ENCODE measurements at places on chromosomes 16 and 17.

GRCh38 chr17:16282522-16282921, 65.5 kb downstream of the PIGL start:
- DNase-seq, result no peak

DNA sequence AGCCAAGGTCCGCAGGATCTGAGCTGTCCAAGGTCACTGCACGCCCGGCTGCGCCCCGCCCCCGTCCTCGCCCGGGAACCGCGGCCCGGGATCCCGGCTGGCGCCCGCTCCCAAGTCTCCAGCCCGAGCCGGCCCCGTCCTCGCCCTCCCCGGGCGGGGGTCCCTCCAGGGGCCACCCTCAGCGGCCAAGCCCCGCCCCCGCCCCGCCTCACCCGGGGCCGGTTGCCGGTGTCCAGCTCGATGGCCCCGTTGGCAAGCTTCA, 216 bp downstream of the VPS9D1 start:
- DNase-seq, result no peak

- DNase-seq, result no peak
Observed at GRCh38 chr17:38403491-38403890, 24.8 kb upstream of the ARHGAP23 start.

DNA sequence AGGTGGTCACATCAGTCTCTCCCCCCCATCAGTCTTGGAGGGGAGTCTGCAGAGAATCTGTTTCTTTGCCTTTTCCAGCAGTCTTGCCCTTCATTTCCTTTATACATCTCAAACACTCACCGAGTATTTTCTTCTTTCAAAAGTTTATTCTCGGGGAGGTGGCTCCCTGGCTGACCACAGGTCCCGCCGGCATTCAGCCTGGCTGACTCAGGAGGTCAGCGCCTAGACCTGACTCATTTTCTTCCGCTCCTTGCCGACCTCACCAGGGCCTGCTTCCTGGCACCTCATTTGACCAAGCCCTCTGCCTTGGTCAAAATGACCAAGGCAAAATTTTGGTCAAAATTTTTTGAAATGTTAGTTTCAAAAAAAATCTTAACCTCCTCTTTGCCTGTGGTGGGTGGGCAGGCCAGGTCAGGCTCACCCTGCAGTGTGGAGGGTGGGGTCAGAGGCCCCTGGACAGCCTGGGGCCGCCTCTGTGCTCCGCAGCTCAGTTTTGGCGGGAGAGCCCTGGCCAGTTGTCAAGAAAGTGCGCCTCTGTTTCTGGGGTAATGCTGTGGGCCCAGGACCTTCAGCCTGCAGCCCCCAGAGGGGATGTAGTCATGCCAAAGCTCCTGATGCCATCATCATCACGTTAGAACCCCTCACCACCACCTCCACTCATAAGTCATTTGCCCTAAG, 165.6 kb downstream of the SPECC1 start:
- no peak for DNase-seq

- DNase-seq, result no peak
Observed at GRCh38 chr17:66675273-66675990, 159.5 kb upstream of the CACNG5 start.

DNA sequence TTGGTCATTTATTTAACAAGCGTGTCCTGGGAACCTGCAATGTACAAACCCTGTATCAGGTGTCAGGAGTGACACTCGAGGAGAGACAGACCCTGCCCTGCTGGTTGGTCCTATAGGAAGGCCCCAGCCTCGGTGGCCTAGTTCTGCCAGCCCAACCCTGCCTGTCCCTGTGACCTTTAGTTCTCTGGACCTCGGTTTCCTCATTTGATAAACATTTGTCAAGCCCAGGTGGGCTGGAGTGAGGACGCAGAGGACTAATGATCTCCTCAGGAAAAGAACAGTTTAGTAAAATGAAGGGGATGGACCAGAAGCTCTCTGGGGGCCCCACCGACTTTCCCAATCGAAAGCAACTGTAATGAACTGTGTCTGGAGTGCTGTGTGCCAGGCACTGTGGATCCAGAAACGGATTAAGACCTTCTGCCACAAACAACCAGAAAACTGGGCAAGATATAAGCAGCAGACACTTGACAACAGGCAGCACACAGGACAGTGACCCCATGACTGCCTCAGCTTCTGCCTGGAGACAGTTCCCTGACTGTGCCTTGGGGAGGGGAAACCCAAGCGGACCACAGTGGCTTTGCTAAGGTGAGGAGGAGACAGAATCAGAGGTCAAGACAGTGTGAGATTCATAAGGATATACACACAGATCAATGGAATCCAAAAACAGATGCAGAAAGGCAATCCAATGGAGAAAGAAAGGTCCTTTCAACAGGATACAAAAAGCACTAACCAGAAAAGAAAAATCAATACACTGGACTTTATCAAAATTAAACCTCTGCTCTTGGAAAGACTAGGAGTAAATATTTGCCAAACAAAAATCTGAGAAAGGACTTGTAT, 8.8 kb downstream of the PRCD start:
- DNase-seq, result no peak

- no peak for DNase-seq
Observed at GRCh38 chr16:48003206-48003907, 152.4 kb downstream of the ABCC12 start.

- DNase-seq, result no peak
Observed at GRCh38 chr17:9484789-9485188, 90.8 kb downstream of the STX8 start.

DNA sequence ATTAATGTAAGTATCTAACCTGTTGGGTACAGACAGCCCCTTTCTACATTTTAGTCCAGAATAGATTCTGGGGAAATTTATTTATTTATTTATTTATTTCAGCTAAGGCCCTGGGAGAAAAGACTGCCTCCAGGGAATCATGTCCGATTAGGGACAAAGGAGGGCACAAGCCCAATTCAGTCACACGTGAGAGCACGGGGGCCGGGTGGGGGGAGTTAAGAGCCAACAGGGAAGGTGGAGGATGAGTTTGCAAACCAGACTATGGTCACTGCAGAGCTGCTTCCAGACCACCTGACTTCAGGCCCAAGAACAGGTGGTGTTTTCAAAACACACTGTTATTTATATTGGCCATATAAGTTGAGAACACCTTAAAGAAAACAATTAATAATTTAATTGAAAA, 1.6 kb upstream of the ZFHX3 start:
- DNase-seq, result no peak

- no peak for DNase-seq
Observed at GRCh38 chr17:70654706-70655105, 485.4 kb downstream of the KCNJ2 start.

DNA sequence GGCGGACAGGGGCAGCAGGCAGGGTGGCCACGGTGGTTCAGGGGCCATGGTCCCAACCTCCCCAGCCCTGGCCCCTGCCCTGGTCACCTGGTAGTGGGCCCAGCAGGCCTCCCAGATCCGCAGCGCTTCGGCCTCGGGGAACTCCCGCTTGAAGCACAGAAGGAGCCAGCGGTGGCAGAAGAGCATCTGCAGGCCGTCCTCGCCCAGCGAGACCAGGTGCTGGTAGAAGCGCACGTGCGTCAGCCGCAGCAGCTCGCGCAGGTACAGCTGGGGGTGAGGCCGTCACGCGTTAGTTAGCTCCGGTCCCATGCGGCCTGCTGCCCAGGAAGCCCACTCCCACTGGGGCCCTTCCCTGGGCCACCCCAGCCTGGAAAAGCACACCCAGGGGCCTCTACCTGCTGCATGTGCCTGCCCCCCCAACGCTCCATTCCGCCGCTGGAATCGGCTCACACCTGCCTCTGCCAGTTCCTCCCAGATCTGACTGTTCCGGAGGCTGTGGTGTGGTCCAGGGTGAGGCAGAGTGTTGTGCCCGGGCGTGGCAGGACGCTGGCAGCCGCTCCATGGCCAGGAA, 90.8 kb downstream of the TBC1D16 start:
- no peak for DNase-seq

GRCh38 chr17:75447951-75448856, 8.2 kb upstream of the TMEM94 start:
- DNase-seq, result no peak

DNA sequence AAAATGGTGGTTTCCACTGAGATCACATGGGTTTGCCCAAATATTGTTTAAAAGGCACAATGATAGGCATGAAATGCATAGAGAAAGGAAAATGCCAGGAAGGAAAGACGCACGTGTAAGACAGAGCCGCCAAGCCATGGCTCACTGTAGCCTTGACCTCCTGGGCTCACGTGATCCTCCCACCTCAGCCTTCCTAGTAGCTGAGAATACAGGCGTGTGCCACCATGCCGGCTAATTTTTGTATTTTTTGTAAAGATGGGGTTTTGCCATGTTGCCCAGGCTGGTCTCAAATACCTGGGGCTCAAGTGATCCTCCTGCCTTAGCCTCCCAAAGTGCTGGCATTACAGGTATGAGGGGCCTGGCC, 4.0 kb downstream of the BHLHA9 start:
- DNase-seq, result no peak

DNA sequence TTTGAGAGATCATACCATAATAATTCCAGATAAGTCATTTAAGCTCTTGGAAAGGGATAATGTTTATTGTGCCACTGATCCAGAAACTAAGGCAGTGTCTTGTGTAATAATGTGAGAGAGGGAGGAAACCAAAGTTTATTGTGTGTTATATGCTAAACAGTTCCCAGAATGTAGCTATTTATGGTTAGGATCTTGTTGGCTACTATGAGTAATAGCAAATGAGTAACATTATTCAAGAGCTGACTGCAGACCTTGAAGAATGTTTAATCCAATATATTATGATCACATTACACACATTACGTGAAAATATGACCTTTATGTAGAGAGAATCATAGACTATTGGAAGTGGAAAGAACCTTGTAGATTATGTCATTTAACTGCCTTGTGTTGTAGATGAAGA, 139.5 kb downstream of the BCAS3 start:
- no peak for DNase-seq

DNA sequence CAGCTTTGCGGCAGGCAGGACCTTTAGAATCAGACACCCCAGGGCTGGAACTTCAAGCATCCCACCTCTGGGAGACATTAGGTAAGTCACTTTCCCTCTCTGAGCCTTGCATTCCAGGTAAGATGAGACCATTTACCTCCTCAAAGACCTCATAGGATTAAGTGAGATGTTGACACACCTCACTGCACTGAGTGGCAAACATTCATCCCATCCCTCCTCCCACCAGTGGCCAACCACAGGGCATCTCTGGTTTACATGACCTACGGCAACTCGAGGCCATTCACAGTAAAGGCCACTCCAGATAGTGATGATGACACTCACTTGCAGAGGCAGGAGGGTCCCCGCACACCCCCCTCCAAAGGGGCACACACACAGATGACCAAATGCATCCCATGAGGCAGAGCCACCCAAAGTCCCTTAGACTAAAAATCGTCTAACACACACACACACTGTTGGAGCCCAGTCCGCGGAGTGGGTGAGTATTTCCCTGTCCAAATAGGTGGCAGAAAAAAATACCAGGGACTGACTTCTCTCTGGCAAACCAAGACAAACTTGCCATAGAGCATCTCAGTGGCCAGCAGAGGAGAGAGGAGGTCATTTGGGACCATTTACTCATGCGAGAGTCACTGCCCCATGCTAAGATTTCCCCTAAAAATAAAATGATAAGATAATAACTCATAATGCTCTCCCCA, 454.9 kb downstream of the SOX9 start:
- DNase-seq, result no peak

- DNase-seq, result no peak
Observed at GRCh38 chr17:81208651-81209050, 14.1 kb downstream of the CEP131 start.

GRCh38 chr16:85788819-85789218, 10.5 kb downstream of the EMC8 start:
- no peak for DNase-seq

GRCh38 chr17:82545071-82545462, 25.5 kb downstream of the FOXK2 start:
- no peak for DNase-seq

DNA sequence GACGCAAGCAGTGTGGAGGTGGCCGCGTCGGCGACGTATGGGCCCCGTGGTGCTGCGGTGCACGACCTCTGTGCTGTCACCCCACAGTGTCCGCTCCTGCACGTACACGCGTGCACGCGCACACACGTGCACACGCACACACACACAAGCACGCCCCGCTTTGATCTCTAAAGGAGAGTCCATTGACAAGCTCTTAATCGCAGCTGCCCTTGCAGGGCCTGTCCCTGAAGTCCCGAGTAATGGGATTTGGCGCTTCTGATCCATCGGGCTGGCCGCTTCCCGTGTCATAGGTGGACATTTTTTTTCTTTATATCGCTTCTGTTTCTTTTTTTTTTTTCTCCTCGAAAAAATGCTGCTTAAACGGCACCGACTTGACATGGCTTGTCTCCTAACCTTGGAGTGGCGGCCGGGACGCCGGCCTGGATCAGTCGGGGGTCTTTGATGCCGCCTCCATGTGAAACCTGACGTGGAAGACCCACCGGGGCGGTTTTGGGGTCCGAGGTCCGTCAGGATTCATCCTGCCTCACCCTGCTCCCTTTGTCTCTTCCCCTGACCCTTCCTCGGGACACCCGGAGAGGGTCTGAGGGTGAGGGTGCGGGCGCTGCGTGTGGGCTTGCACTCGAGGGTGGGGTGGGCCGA, 8.3 kb upstream of the AXIN1 start:
- DNase-seq, result no peak

DNA sequence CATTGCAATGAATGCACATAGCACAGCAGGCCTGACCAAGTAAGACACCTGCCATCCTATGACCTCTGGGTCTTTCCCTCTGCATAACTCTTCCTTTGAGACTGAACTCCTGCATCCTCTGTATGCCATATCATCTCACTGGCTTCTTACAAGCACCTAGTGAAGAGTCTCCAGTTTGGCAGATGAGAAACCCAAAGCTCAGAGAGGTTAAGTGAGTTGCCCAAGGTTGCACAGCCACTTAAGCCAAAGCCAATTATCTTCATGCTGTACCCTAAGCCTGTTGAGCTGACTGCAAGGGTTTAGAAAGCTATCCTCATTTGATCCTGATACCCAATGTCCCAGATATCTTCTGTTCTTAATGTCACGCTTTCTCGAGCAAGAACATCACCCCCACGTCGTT, 35.2 kb downstream of the TMEM186 start:
- DNase-seq, result no peak

- no peak for DNase-seq
Observed at GRCh38 chr17:80445726-80446110, 30.7 kb downstream of the NPTX1 start.

GRCh38 chr16:38941-39892, 14.2 kb downstream of the POLR3K start:
- DNase-seq, result peak; percentile 81

GRCh38 chr17:16281351-16281750, 64.3 kb downstream of the PIGL start:
- no peak for DNase-seq

GRCh38 chr16:53048139-53048915, 4.4 kb downstream of the CHD9NB start:
- DNase-seq, result no peak

DNA sequence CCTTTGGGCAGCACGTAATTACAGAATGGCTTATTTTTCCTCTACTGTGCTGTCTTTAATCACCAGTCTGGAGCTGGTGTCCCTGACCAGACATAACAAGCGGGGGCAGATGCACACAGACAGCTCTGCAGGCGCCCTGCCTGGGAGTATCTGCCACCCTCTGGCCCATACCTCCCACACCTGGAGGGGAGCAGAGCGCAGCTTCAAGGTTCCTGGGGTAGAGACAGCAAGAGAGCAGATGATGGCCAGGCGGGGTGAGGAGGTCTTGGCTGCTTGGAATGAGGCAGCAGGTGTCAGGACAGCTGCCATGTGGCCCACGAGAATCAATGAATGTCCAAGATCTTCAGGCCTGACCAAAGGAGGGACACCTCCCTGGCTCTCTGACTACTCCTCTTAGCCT, 23.8 kb downstream of the TMEM94 start:
- DNase-seq, result no peak

Measured in GM12865 (cell line).